Dermis blood vessel endothelial cell (primary cell): ENCODE measurements at places on chromosomes 5 and 9. TPM values are rescaled to one million over a fixed set of nuclear protein-coding genes. Genes with fewer than 3 reads are reported as not detected.

The PCDHGC4 gene
- total RNA-seq, result 1.2 and 1.5 TPM in 2 replicates

The HSD17B3 gene
- total RNA-seq, result not detected in 2 replicates

- DNase-seq, result no peak
Observed at GRCh38 chr5:133155326-133155969, 103.6 kb downstream of the HSPA4 start.

- no peak for DNase-seq
Observed at GRCh38 chr9:33167972-33168461, 881 bp upstream of the B4GALT1 start.

DNA sequence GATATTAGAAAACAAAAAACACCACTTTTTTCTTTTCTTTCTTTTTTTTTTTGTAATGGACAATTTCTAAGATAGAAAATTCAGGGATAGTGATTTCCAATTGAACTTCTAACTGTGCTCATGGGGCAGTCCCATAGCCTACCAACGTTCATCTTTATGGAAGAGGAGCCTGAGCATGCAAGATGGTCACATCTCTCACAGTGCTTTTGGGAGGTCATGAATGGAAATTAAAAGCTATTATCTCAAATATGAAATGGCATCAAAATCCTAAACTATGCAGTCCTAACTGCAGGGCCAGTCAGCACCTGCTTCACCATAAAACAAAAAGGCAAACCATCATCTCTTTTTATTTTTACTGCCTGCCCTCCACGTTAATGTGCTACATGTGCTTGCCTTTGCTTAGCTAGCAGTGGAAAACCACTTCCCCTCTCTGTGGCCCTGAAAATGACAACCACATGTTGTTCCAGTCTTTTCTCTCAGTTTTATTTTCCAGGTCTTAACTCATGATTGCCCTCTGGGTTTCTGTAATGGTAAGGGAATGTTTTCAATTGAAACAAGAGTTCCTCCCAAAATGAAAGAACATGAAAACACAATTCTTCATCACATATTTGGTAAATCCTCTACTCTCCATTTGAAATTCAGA, 16.7 kb downstream of the IFNB1 start:
- DNase-seq, result no peak

DNA sequence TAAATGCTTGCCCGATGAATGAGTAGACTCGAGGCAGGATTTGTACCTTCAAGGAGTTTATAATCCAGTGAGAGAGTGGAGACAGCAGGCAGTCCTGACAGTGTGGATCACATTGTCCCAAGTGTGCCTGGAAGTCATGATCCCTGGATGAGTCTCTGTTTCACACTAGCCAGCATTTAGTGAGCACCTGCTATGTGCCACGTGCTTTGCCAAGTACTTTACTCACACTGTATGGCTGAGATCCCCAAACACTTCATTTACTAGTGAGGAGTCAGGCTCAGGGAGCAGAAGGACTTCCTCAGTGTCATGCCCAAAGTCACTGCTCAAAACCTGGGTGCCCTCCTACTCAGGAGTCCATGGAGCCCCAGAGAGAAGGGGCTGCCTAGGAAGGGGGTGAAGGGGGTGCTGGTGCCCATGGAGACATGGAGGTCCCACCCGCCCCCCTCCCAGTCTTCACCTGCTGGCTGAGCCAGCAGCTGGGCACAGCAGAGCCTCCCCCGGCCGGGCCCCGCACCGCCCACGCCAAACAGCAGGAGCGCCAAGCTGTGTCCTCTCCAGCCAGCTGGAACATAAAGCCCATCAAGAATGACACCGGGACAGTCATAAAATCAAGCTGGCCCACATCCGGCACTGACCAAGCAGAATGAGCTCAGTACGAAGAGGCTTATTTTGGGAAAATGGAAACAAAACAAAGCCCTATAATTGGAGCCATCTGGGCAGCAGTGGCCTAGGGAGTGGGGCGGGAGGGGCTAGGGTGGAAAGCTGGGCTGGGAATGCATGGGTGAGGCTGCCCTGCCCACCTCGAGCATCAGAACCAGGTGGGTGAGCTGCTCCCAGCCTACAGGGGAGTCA, 10.6 kb downstream of the LAMC3 start:
- DNase-seq, result no peak

DNA sequence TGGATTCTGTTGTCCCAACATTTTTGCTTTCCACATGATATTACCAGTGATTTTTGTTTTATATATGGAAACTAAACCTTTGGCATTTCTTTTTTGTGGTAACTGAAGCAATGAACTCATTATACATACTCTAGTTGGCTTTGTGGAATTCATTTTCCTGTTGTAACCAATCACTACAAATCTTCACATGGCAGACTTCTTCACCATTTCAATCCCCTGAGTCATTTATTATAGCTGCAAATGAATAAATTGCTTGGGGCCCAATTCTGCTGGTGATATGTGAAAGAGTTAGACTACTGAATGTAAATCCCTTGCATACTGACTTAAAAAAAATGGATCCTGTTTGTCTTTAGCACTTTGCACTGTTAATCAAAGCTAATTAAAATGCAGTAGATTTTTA, 1709.6 kb upstream of the WWC1 start:
- no peak for DNase-seq

The LPAR1 gene
- 0.05 and 0.17 TPM in 2 replicates for total RNA-seq

The LCN9 gene
- total RNA-seq, result not detected in 2 replicates

GRCh38 chr9:110124439-110124838, 83.5 kb downstream of the C9orf152 start:
- no peak for DNase-seq

The IL5 gene
- not detected in 2 replicates for total RNA-seq

The FOXB2 gene
- not detected in 2 replicates for total RNA-seq

DNA sequence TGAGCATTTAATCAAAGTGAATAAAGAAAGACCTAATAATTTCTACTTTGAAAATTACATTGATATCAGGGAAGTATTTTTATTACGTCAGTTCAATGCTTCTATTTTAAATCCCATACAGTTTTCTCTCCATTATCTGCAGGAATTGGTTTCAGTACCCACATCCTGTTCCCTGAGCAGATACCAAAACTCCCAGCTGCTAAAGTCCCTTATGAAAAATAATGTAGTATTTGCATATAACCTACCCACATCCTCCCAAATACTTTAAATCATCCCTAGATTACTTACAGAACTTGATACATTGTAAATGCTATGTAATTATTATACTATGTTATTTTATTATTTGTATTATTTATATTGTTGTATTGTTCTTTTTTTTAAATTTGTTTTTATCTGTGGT, 125.4 kb upstream of the MINAR2 start:
- no peak for DNase-seq

DNA sequence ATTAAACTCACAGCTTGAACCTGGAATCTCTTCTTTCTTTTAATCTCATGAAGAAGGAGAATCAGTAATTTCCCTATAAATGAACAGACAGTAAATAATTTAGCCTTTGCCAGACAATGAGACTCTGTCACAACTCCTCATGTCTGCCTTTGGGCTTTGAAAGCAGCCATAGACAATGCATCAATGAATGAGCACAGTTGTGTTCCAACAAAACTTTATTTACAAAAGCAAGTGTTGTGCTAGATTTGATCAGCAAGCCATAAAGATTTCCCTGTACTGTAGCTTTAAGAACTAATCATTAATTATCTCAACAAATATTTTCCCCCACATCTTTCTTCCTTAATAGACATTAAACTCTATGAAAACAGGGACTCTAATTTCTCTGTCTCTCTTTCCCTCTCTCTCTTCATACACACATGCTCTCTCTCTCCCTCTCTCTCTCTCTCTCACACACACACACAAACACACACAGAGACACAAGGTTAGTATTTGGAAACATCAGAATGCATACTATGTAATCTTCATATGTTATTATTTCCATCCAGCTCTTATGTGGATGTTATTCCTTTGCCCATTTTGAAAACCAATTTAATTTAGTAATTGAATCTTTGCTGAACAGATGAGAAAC, 1209.8 kb upstream of the CDH6 start:
- DNase-seq, result no peak

The PANK3 gene
- 66.2 and 72.6 TPM in 2 replicates for total RNA-seq

GRCh38 chr5:133524666-133525065, 87.7 kb downstream of the FSTL4 start:
- no peak for DNase-seq

The KCNN2 gene
- total RNA-seq, result 0.79 and 1.4 TPM in 2 replicates

The INSYN2B gene
- total RNA-seq, result 2.9 and 5.3 TPM in 2 replicates

DNA sequence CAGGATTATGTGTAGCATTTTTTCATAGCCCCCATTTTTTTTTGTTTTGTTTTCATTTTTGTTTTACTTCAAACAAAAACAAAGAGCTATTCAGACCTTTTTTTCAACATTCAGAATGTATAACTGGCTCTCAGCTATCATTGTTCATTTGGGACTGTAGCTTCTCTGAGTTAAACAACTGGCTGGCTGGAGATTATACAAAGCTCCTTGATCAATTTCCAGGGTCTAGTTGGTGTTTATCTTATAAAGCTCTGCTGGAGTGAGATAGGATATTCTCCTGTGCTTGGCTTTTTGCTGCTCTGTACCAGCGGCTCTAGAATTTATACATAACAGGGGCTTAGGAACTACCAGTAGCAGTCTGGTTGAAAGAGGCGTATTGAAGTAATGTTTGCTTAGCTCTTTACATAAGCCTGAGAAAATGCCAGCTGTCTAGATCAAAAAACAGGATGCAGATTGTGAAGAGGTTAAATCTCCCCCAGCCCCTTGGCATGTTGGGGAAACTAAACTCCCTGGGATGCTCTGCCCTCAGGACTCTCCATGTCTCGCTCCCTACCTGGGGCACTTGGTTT, 15.2 kb downstream of the GARNL3 start:
- no peak for DNase-seq

DNA sequence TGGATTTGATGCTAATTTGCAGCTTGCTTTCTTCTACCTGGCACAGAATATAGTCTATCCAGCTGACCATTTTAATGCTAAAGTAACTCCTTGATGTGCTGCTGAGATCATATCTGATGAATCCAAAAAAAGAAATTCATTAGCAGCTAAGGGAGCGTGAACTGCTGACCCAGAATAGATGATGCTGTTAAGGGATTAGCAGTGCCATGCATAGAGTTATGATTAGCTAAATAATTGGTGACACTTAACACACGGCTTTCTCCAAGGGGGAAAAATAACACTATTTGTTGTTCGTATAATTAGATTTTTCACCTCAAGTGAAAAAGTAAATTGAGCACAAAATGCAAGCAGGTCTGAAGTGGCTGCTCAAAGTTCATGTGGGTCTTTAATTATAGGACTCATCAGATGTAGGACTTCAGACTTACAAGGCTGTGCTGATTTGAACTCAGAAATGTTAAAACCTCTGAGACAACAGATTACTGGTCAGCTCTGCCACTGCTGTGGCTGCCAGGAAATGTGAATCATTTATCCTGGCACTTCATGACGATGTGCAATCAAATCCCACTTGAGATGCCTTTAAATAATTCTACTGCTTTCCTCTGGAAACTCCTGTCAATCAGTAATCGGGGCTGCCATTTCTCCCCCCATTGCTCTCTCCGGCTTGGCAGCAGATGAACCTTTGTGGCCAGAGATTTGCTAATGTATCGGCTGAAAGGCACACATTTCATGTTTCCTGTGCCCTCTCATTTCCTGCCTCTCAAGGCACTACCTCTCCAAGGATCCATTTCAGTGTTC, 291.6 kb upstream of the C9orf72 start:
- no peak for DNase-seq
